ENCODE measurements at places on chromosomes 5 and 9.

DNA sequence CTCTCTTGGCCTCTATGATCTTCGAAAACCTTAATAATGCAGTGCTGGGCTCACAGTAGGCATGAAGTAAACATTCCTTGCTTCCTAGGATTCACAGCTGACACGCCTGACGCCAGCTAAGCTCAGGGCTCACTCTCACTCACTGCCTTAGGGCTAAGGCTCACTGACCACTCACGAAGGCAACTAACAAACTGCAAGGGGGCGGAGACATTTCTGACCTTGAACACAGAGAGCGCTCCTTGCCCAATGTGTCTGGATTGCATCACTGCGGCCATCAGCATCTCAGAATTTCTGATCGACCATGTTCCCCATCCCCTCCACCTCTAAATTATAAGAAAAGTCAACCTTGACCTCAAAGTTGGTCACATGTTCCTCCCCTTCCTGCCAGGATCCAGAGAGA lies 372.6 kb downstream of the EBF1 start:
- no peak for DNase-seq

DNA sequence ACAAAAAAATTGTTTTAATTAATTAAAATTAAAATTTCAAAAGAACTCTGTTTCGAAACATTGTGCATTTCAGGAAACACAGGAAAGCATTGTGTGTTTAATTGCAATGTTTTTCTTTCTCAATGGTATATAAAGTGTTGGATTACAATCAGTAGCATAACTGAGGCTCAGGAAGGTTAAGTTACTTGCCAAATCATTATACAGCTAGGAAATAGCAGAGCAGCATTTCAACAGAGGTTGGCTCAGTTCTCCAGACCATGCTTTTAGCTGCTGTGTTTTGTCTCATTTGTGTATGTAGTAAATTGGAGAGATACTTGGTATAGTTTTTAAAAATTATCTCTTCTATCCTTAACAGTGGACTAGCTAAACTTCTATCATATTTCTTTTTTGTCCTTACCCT lies 30.0 kb upstream of the CAMLG start:
- DNase-seq = no peak

GRCh38 chr9:33453286-33453860 lies 6.0 kb upstream of the AQP3 start:
- no peak for DNase-seq

DNA sequence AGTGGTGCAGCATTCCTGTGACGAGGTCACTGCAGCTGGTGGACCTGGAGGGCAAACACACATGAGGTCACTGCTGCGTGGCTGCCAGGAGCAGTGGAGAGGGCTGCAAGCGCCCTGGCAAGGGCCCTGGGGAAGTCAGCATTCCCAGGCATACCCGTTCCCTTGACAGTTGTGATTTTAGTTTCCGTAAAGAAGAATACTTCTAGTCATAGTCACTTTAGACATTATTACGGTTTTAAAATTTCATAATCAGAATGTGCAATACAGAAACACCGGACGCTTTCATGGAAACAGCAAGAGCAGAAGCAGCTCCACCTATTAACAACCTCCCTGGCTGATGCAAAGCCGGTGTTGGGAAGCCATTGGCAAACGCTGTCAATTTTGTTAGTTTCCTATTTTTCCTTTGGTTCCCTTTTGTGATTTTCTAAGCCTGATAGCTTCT lies 129.8 kb downstream of the GADD45G start:
- DNase-seq = no peak

- no peak for DNase-seq
These were observed 122.0 kb downstream of the PPP2R2B start for GRCh38 chr5:146756546-146756945.
